ENCODE measurements at places on chromosomes 3 and 15.

GRCh38 chr3:77456906-77457305 is 417.0 kb downstream of the ROBO2 start:
- no peak for DNase-seq

DNA sequence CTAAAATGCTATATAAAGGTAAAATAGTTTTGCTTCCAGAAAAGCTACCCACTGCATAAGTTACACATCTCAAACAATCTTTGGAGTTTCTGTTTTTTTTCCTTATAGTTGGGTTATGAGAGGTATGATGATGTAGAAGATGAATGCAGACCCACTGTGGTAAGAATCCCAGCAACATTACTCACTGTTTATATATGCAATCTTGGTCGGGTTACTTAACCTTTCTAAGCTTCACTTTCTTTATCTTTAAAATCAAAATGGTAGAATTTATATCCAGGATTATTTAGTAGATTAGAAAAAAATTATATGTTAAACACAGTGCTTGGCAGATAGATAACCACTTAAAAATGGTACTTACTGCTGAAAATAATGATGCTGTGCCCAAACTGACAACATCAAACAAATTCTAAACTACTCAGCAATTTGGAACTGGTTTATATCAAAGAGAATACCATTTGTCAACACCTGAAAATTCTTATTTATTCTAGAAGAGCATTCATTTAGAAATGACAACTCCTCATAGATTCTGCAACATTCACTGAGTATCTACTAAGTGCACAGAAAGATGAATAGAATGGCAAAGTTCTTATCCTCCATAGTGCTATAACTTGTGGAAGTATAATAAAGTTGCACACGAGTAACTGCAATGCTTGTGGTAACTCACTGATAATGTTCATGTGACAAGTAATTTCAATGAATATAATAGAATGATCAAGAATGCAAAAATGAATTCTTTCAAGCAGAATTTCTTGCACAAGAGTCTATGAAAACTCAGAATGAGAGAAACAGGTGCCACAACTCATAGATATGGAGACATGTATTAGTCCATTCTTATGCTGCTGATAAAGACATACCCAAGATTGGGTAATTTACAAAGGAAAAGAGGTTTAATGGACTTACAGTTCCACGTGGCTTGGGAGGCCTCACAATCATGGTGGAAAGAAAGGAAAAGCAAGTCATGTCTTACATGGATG is 129.0 kb upstream of the SLC7A14 start:
- DNase-seq: no peak

GRCh38 chr3:167700046-167700445 is 34.6 kb downstream of the PDCD10 start:
- DNase-seq: no peak

GRCh38 chr3:159766563-159767185 is 222.0 kb upstream of the IL12A start:
- DNase-seq: no peak

DNA sequence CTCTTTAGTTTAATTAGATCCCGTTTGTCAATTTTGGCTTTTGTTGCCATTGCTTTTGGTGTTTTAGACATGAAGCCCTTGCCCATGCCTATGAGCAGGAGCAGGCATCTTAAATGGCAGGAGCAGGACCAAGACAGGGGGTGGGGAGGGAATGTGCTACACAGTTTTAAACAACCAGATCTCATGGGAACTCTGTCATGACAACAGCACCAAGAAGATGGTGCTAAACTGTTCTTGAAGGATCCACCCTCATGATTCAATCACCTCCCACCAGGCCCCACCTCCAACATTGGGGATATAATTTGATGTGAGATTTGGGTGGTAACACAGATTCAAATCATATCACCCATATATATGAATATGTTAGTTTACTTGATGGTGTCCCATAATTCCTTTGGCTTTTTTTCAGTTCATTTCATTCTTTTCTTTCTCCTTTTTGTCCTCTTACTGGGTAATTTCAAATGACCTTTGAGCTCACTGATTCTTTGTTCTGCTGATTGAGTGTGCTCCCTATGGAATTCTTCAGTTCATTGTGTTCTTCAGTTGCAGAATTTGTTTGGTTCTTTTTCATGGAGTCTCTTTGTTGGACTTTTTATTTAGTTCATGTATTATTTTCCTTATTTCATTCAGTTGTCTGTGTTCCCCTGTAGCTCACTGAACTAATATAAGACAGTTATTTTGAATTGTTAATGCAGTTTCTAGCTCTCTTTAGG is 62.6 kb downstream of the DOCK3 start:
- no peak for DNase-seq

DNA sequence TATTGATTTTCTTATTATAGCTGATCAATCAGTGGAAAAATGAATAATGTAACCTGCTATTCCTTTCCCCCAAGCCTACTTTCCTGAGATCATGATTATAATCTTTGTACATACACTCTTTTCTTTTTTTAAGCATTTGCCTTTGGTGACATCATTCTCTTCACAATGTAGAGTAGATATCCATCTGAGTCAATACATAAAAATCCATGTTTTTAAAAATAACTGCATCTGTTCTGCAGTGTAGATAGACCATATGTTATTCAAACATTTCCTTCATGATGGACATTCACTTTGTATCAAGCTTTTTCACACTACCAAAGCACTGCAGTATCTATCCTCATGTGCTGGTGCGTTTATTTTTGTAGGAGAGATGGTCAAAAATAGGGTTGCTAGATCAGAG is 211.1 kb downstream of the PTPRG start:
- no peak for DNase-seq

GRCh38 chr15:29103824-29104565 is 165.6 kb downstream of the NSMCE3 start:
- peak; percentile 18 for DNase-seq

GRCh38 chr15:44529864-44530604 is 6.9 kb upstream of the EIF3J start:
- DNase-seq: no peak

DNA sequence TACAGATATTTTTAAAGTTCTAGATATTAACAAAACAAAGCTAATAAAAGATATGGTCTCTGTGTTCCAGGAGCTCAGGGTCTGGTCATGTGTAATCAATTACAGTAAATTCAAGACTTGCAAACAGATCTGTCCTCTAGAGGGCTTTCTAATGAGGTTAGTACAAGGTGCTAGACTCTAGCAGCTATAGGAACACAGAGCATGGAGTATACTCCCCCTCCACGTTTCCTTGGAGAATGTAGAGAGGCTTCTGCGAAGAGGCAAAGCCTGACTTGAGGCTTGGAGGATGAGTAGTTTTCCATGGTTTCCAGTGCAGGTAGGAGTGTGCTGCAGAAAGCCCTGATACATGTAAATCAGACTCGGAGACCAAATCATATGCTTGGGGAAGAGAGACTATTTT is 32.7 kb upstream of the DLG1 start:
- DNase-seq: no peak
